ENCODE measurements at places on chromosomes 3 and 15.

- no peak for DNase-seq
Observed at GRCh38 chr3:156469456-156469855, 85.5 kb downstream of the SSR3 start.

GRCh38 chr3:126714276-126714900, 10.3 kb downstream of the CHCHD6 start:
- no peak for DNase-seq

DNA sequence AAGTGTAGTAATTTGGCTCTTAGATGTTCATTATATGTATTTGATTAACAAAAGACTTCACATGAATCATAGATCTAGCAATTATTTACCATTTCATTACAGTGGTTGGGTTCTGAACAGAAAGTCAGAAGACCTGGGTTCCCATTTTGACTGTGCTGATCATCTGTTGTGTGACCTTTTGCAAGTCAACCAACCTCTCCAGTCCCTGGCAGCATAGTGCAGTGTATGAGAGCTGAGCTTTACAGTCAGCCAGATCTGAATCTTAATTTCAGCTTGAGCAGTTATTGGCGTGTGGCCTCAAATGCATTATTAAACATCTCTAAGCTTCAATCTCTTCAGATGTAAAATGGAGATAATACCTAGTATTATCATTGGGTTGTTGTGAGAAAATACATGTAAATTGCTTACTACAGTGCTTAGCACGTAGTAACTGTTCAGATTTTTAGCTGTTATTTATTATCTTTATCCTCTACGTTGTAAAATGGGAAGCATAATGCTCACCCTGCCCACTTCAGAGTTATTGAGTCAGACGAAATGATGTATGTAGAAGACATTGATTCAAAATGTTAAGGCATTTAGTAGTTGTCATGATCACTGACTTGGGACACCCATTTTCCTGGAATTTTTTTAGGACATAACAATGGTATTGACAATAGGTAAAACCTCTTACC, 104.0 kb downstream of the KLHL25 start:
- no peak for DNase-seq

GRCh38 chr15:27114473-27114872, 143.5 kb downstream of the GABRG3 start:
- no peak for DNase-seq
